Activated T-cell treated with anti-CD3 and anti-CD28 coated beads for 1 hour (primary cell): ENCODE measurements at places on chromosomes 12 and 14.
A peak's percentile ranks its signal among the peaks of the same experiment; 100 is the strongest.

DNA sequence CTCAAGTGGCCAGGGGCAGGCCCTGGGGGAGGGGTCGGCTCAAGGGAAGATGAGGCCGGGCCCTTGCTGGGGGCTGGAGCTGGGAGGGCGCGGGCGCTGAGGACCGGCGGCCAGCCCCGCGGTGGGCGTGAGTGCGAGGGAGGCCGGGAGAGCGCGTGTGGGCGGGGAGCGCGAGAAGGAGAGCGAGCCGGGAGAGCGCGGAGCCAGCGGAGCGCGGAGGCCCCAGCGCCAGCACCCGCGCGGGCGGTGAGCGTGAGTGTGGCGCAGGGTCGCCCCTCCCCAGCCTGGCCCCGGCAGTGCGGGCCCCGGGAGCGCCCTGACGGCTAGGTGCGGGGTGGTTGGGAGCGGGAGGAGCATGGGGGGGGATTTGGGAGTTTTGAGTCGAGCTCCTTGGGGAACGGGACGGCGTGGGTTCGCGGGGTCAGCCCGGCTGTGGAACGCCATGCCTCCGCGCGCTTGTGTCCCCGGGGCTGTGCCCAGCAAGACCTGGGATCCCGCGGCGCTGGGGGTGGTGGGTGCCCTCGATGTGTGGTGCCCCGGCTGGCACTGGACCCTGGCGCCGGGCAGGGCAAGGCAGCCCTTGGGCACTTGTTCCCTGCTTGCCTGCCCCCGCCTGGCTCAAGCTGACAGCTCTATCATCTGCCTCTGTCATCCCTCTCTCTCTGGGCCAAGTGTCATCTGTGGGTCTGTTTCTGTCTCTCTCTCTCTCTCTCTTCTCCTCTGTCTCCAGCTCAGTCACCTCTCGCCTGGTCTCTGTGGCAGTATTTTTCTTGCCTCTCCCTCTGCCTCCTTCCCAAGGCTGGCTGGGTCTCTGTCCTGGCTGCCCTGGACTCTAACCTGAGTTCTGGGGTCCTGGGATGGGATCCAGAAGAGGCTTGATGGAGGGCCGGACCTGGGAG, at the start of gene LBHD2:
TSS of gene LBHD2 (plus strand) at position 190 of the 899 bp plus-strand sequence. CDS start 1,803 bp downstream, outside the sequence.
- DNase-seq: no peak

GRCh38 chr12:100955139-100955538, 160.6 kb downstream of the ANO4 start:
- no peak for DNase-seq

- peak; percentile 3 for DNase-seq
These were observed 72.9 kb upstream of the LTA4H start for GRCh38 chr12:96108321-96108720.

GRCh38 chr12:11668611-11669010, 19.1 kb downstream of the ETV6 start:
- no peak for DNase-seq

GRCh38 chr12:45939759-45940158, 50.6 kb downstream of the SCAF11 start:
- no peak for DNase-seq

GRCh38 chr12:125129591-125130255, 64.5 kb downstream of the AACS start:
- DNase-seq: no peak

- no peak for DNase-seq
These were observed 96.6 kb upstream of the PCED1B start for GRCh38 chr12:46982629-46983392.

DNA sequence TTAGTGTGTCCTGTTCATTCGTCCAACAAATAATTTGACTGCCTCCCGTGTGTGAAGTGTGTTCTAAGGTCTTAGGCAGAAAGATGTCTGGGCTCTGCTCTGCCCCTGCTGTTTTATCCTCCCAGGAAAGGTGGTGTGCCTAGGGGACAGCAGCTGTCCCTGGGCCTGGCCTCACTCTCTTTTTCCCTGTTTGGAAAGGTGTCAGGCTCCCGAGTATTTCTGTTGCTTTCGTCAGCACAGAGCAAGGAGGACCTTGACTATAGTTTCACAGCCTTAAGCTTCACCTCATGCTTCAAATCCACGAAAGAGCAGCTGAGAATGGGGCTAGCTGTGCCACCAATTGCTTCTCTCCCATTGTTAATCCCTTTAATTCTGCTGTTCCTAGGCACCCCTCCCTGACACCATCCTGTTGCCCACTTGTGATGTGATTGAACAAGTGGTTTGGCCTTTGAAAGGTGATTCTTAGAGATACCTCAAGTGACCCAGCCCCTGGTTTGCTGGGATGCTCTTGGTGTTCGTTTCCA, 54.2 kb downstream of the TGFB3 start:
- no peak for DNase-seq

- no peak for DNase-seq
These were observed 73.2 kb downstream of the DCAF5 start for GRCh38 chr14:69079747-69080146.

DNA sequence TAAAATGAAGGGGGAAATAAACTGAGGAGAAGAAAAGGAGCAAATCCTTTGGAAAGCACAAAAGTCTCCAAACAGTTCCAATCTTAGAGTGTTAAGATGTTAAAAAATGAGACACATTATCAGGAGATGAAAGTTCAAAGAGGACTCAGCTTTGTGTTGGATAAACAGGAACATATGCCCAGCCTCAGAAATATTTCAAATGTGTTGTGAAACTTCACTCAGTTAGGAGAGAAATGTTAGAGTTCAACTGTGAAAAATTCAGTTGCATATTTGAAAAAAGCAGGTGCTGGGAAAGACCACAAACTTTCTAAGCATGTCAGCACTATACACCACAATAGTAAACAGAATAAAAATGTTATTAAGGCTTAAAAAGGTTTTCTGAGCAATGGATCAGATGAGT, 136.8 kb upstream of the PRKD1 start:
- no peak for DNase-seq

DNA sequence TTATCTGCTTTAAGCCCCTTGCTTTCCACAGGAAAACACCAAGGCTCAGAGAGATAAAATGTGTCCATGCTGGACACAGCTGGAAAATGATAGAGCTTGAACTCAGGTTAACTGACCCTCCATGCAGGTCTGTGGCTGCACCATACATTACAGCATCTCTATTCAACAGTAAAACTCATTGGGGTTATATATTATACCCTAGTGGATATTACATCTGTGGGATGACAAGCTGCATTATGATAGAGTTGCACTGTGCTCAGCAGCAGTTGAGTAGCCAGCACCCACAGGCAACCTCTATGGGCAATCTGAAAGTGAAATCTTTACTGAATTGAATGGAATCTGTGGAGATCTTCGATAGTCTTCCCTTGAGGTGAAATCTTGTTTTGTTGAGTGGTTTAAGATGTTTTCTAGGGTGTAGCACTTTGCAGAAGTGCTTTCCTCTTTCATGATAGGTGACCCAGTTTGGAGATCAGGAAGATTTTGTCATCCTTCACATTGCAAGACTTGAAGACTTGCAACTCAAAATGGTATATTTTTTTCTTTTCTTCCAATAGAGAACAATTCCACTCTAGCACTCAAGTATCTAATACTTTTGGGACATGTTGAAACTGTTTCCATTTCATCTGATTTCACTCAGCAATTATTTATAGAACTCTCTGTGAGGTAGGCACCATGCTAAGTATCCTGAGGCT, 389.2 kb downstream of the RAD51B start:
- no peak for DNase-seq

DNA sequence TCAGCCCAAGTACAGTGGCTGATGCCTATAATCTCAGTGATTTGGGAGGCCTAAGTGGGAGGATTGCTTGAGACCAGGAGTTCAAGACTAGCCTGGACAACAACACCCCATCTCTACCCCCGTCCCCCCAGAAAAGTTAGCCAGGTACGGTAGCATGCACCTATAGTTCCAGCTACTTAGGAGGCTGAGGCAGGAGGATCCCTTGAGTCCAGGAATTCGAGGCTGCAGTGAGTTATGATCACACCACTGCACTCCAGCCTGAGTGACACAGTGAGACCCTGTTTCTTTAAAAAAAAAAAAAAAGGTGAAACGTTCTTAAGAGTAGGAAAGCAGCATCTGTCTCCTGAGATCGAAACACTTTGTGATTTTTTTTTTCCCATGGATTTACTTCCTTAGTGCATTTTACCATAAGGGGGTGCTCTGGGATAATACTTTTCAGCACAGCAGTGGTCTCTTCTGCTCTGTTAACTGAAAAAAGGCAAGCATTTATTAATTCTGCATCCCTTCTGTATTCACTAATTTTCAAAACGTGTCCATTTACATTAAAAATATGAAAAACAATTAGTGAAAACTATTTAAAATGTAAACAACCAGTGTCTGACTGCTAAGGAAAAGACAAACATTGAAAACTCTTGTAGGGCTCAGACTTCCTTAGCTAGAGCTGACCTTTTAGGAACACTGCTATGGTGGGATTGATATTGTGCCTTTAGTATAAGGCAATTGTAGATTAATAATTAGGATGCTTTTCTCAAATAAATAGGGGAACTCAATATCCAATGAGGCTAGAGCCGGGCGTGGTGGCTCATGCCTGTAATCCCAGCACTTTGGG, 31.2 kb upstream of the USP44 start:
- DNase-seq: no peak
